ENCODE measurements at places on chromosomes 3 and 15.
A peak's percentile ranks its signal among the peaks of the same experiment; 100 is the strongest.

DNA sequence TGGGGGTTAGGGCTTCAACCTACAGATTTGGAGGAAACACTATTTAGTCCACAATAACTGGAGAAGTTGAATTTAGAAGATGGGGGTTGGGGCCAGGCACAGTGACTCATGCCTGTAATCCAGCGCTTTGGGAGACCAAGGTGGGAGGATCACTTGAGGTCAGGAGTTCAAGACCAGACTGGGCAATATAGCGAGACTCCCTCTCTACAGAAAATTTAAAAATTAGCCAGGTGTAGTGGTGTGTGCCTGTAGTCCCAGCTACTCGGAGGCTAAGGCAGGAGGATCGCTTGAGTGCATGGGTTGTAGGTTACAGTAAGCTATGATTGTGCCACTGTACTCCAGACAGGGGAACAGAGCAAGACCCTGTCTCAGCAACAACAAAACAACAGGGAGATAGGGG lies 5.0 kb upstream of the DYNLT2B start:
- no peak for DNase-seq

DNA sequence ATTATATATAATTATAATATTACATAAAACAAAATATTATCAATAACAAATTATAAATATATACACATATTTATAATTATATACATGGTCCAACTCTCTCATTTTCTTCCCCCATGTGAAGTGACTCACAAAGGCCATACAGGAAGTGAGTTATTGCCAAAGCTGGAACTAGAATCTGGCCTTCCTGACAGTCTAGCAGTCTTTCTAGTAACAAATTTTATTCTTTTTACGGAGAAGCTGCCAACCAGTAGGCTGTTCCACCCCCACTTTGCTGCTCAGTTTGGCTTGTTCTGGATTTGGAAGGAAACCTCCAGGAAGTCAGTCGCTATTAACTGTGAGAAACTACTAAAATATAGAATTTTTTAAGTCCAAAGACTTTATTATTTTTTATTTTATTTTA lies 79.6 kb downstream of the DHX36 start:
- DNase-seq: no peak

DNA sequence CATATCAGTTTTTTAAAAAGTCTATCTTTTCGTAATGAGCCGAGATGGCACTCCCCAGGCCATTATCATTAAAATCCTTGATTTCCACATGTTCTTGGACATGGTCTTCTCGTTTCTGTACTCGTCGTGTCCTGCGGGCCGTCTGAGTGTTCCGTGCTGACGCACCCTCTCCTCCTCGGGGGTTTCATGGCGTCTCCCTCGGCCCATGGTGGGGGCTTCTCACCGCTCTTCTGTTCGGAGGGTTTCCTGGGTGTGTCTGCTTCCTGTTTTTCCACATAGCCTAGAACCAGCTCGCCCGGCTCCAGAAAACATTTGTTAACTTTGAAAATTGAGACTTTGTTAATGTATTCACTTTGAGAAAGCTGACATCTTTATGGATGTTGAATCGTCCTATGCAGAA lies 92.7 kb downstream of the VGLL4 start:
- no peak for DNase-seq

DNA sequence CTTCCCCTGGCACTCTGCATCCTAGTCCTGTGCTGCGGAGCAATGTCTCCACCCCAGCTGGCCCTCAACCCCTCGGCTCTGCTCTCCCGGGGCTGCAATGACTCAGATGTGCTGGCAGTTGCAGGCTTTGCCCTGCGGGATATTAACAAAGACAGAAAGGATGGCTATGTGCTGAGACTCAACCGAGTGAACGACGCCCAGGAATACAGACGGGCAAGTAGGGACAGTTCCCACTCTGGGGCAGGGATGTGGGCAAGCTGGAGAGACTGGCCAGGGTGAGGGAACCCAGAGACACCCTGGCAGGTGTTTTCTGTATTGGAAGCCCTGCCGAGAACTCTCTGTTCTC lies 247 bp downstream of the FETUB start:
- DNase-seq: no peak

GRCh38 chr3:17013571-17013970 lies 128.8 kb downstream of the PLCL2 start:
- DNase-seq: no peak

GRCh38 chr15:35043373-35044095 lies 41.6 kb downstream of the NANOGP8 start:
- DNase-seq: no peak

DNA sequence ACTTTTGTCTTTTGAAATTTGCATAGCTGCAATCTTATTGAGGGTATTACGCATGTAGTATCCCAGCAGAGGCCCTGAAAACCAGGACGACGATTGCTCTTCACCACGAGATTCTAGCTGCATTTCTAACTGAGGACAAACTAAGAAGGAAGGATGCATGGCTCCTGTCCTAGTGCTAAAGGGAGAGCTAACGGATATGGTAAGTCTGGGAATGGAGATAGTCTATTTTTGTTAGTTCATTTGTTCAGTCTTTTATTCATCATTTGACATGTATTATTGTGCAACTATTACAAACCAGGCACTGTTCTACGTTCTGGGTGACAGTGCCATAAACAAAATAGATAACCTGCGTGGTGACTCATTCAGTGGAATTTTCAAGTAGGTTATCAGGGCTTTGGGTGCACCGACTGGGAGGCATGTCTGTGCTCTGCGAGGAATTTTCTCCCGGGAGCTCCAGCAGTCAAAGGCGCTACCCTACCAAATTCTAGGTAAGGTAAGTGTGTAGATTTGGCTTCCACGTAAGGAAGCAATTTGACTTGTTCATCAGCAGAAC lies 51.9 kb upstream of the ETV5 start:
- no peak for DNase-seq

DNA sequence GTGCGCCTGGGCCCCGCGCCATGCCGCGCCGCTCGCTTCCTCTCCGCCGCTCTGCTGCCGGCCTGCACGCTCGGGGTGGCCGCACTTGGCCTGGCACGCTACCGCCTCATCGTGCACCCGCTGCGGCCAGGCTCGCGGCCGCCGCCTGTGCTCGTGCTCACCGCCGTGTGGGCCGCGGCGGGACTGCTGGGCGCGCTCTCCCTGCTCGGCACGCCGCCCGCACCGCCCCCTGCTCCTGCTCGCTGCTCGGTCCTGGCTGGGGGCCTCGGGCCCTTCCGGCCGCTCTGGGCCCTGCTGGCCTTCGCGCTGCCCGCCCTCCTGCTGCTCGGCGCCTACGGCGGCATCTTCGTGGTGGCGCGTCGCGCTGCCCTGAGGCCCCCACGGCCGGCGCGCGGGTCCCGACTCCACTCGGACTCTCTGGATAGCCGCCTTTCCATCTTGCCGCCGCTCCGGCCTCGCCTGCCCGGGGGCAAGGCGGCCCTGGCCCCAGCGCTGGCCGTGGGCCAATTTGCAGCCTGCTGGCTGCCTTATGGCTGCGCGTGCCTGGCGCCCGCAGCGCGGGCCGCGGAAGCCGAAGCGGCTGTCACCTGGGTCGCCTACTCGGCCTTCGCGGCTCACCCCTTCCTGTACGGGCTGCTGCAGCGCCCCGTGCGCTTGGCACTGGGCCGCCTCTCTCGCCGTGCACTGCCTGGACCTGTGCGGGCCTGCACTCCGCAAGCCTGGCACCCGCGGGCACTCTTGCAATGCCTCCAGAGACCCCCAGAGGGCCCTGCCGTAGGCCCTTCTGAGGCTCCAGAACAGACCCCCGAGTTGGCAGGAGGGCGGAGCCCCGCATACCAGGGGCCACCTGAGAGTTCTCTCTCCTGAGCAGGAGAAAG lies 951 bp downstream of the GPR62 start:
- peak; percentile 47 for DNase-seq

DNA sequence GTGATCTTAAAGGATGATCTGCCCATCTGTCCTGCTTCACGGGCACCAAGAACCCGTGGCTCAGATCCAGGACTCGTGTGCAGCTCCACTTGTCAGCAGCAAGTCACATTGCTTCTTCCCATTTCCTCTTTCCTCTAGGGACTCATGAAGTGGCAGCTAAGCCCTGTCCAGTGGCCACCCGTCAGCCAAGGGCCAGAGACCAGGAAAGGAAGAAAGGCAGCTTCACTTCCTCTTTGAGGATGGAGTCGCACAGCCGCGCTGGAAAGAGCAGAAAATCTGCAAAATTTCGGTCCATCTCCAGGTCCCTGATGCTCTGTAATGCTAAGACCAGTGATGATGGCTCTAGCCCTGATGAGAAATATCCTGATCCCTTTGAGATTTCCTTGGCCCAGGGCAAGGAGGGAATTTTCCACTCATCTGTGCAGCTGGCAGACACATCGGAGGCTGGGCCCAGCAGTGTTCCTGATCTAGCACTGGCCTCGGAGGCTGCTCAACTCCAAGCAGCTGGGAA lies 28.5 kb downstream of the IL16 start:
- DNase-seq: no peak

GRCh38 chr3:10524270-10524669 lies 18.9 kb upstream of the ATP2B2 start:
- DNase-seq: no peak

DNA sequence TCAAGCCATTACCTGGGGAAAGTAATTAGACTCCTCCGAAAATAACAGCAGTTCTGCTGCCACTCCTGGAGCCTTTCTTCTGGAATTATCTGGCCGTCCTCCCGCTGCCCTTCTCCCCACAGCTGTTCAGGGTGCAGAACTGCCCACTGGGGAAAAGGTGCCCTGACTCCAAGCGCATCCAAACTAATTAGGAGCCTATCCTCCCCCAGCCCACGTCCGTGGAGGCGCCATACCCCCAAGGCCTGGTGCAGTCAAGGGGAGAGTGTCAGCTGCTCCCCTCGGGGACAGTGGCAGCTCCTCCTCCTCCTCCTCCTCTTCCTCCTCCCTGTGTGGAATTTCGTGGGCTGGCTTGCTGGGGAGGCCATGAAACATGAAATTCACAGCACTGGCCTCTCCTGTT lies 177.2 kb downstream of the XXYLT1 start:
- DNase-seq: no peak

DNA sequence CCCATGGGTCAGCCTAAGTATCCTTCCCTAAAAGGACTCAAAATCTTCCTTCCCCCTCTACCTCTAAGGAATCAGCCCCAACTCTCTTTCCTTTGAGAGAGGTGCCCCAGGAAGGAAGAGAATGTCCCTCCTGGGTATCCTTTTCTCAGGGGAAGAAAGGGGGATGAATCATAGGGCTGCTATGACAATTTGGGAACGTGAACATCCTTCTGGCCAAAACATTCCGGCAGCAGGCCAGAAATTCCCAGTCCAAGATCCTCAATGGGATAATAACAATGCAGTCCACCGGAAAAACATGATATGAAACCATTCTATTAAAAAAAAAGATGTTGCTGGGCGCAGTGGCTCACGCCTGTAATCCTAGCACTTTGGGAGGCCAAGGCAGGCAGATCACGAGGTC lies 50.8 kb upstream of the CACNA2D3 start:
- no peak for DNase-seq

- DNase-seq: no peak
Measured at GRCh38 chr3:46833346-46834300, 29.6 kb downstream of the MYL3 start.

GRCh38 chr3:171494457-171495109 lies 34.4 kb upstream of the TNIK start:
- DNase-seq: no peak

- no peak for DNase-seq
Measured at GRCh38 chr3:51691021-51691420, 15.8 kb upstream of the GRM2 start.

DNA sequence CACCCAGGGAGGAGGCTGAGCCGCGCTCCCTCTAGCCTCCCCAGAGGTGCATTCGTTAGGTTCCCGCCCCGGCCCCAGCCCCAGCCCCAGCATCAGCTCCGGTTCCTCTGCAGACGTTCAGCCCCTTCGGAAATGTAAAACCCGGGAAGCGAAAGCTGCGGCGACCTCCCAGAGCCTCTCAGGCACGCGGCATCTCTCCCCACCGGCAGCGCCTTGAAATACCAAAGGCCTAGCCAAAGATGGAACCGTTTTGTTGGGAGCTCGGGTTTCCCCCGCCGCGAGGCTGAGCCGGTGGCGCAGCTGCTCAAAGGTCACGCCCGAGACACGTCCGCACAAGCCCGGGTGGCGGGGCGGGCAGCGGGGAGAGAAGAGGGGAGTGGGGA lies 77.8 kb upstream of the HES1 start:
- DNase-seq: peak; percentile 93

- DNase-seq: peak; percentile 3
Measured at GRCh38 chr3:18295171-18295920, 129.8 kb downstream of the SATB1 start.

DNA sequence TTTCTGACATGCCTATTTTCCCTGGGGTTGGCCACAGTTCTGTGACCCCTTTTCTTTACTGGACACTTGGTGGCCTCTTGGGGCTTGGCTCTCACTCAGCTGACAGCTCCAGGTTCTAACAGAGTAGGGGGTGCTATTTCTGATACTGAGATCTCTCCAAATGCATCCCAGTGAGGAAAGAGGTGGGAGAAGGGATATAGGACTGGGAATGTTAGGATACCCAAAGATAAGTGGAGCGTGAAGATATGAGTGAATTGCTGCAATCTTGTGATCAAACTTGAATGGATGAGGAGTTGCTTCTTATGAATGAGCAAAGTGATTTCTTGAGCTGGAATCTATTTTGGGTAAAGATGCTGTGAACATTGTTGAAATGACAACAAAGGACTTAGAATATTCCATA lies 74.6 kb downstream of the ATP2B2 start:
- DNase-seq: no peak

- peak; percentile 81 for DNase-seq
Measured at GRCh38 chr3:120795017-120795648, 52.6 kb downstream of the GTF2E1 start.

GRCh38 chr15:59814409-59814808 lies 125.3 kb upstream of the BNIP2 start:
- DNase-seq: no peak

- DNase-seq: no peak
Measured at GRCh38 chr3:61871644-61872043, 310.3 kb downstream of the PTPRG start.

GRCh38 chr3:132124651-132125284 lies 90.0 kb upstream of the CPNE4 start:
- DNase-seq: no peak

DNA sequence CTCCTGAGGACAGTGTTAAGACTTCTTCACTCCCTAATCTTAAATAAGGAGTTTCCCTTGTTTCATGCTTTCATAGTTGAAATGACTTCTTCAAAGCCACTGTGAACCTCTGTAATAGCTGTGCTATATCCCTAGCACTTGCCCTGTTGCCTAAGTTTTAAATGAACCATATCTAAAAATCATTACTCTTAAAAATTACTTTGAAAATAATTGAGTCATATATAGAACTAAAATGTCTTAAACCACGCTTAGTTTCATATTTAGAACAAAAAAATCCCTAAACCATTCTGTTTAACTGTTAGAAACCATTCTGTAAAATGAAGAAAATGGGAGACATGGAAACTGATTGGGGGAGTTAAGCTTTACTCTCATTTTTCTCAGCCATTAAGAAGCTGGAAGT lies 29.8 kb downstream of the DNAJC19 start:
- no peak for DNase-seq

GRCh38 chr3:51962854-51963530 lies 4.3 kb downstream of the PCBP4 start:
- DNase-seq: no peak

GRCh38 chr3:11641316-11641682 lies 2.4 kb downstream of the VGLL4 start:
- DNase-seq: no peak

- DNase-seq: no peak
Measured at GRCh38 chr15:90425726-90426346, 37.8 kb downstream of the IQGAP1 start.

Data from NCI-H1105 treated with DMSO at 0.1 percent for 48 hours (cell line).